ENCODE measurements at places on chromosomes 12 and 14.

GRCh38 chr14:49882826-49883694 lies 9.8 kb upstream of the ARF6 start:
- no peak for DNase-seq

GRCh38 chr14:28321475-28322244 lies 444.9 kb upstream of the FOXG1 start:
- DNase-seq, result no peak

- DNase-seq, result no peak
These were observed 1.2 kb upstream of the TRIM9 start for GRCh38 chr14:51095854-51096823.

GRCh38 chr14:105029402-105029801 lies 8.5 kb upstream of the CDCA4 start:
- no peak for DNase-seq

- DNase-seq, result no peak
These were observed 28.9 kb upstream of the GARIN6 start for GRCh38 chr12:99618657-99619056.

DNA sequence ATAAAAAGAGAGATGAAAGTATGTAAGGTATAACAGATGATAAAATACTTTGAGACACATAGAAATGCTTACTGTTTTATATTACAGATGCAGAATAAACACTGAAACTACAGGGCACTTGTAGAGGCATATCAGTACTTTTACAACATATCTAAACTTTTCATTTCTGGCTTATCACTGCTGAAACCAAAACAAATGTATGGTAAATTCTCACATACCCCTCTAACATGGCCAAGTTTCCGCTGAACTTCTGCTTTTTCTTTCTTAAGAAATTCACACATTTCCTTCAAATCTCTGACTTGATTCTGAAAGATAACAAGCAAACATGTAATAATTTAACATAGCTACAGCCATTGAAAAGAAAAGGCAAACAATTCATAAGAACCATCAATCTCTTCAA lies 33.3 kb upstream of the C12orf50 start:
- DNase-seq, result no peak

- peak; percentile 9 for DNase-seq
These were observed 48.5 kb downstream of the BAZ2A start for GRCh38 chr12:56581418-56582145.

- no peak for DNase-seq
These were observed 257.1 kb downstream of the PHLDA1 start for GRCh38 chr12:75774261-75775052.

DNA sequence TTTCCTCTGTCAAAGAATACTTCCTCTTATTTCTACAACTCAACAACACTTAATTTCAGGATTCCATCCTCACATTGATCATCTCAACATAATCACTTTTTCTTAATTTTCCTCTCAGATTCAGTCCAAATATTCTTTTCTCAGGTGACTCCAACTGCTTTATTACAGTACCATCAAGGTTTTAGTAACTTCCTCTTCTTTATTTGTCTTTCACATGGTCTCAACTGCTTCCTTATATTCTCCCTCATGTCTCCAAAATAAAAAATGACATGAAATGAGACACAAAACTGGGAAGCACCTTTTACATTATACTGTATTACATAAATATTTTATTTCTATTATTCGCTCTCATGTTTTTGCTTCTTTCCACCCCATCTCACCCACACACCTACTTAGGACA lies 55.5 kb downstream of the PPP2R5E start:
- DNase-seq, result no peak

DNA sequence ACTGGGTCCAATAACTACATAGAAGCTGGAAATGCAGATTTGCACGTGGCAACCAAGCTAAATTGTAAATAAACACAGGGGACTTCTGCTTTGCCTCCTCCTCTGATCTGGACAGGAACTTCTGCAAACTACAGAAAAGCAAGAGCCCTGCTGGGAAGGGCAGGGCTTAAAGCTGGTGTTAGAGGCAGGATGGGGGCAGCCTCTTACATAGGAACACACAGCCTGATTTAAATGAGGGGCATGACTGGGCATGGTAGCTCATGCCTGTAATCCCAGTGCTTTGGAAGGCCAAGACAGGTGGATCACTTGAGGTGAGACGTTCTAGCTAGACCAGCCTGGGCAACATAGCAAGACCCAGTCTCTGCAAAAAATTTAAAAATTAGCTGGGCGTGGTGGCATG lies 46.7 kb downstream of the ERH start:
- no peak for DNase-seq

- DNase-seq, result no peak
These were observed 2.9 kb downstream of the EXOC3L4 start for GRCh38 chr14:103097244-103097993.

GRCh38 chr12:110508071-110508586 lies 6.0 kb downstream of the RAD9B start:
- DNase-seq, result no peak

DNA sequence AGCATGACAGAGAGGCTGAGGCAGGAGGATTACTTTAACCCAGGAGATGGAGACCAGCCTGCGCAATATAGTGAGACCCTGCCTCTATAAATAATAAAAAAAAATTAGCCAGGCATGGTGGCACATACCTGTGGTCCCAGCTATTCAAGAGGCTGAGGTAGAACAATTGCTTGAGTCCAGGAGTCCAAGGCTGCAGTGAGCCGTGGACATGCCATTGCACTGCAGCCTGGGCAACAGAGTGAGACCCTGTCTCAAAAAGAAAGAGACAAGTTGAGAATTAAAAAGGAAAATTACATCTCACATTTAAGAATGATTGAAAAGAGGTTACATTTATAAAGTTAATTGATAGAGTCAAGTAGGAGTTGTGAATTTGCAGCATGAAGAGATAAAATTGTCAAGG lies 91.4 kb upstream of the TMPO start:
- no peak for DNase-seq

DNA sequence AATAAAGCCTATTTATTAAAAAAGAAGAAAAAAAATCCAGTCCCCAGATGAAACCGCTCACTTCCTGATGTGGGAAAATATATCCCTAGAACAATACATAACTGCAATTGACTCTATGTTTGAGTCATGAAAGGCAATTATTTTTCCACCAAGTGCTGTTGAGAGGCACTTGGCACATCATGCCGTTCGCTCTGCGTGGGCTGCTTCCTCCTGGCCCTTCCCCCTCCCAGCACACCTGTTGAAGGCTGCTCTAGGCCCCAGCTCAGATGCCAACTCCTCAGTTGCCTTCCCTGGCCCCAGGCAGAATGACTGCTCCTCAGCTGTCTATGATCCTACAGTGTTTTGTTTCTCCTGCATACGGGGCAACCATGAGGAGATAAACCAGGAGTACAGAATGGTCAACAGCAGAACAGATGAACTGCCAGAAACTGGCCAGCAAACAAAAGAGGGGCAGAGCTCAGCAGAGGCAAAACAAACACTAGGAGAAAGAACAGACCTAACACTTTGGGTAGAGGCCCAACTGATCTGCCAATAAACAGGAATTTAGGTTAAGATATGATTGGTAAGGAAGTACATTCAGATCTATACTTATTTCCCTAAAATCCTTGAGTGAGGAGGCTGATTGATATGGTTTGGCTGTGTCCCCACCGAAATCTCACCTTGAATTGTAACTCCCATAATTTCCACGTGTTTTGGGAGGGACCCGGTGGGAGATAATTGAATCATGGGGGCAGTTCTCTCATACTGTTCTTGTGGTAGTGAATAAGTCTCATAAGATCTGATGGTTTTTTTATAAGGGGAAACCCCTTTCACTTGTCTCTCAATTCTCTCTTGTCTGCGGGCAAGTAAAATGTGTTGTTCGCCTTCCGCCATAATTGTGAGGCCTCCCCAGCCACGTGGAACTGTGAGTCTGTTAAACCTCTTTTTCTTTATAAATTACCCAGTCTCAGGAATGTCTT lies 58.6 kb downstream of the SLC38A1 start:
- DNase-seq, result peak; percentile 69

DNA sequence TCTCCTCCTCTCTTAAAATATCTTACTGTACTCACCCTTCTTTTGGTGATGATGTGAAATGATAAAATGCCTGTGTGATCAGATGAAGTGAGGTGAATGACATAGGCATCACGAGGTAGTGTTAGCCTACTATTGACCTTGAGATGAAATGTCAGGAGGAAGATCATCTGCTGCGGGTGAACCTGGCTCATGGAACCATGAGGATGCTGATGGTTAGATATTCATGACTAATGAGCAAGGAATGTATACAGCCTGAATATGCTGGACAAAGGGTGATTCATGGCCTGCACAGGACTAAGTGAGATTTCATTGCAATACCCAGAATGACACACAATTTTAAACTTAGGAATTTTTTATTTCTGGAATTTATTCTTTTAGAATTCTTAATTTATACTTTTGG lies 89.6 kb downstream of the DAAM1 start:
- no peak for DNase-seq

DNA sequence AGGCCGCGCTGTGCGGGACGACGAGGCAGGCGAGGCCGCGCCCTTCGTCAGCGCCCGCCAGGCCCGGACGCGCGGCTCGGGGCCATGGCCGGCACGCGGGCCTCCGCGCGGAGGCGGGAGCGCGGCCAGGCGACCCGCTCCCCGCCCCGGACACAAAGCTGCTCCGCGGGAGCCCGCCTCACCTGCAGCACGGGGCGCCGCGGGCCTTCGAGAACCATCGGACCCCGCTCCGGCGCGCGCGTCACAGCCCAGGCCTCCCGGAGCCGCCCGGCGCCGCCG lies 342 bp downstream of the DICER1 start:
- DNase-seq, result no peak
